Activated CD8-positive, alpha-beta T cell treated with anti-CD3 and anti-CD28 coated beads for 36 hours (primary cell): ENCODE measurements at places on chromosomes 11 and 22. TPM values are rescaled to one million over a fixed set of nuclear protein-coding genes. Genes with fewer than 3 reads are reported as not detected.

Gene MS4A6A
- total RNA-seq, result not detected

Gene CRYBB3
- not detected for total RNA-seq

Gene CHCHD10
- 197 TPM for total RNA-seq

Gene OR10A3
- total RNA-seq, result not detected

Gene SYT12
- not detected for total RNA-seq

Gene SYT8
- not detected for total RNA-seq

Gene NAALADL1
- 6.6 TPM for total RNA-seq

Gene TRIM64
- not detected for total RNA-seq

Gene MS4A6E
- not detected for total RNA-seq

Gene MS4A12
- not detected for total RNA-seq

Gene UPK2
- total RNA-seq, result 2.2 TPM

- DNase-seq, result peak; percentile 74
Observed at GRCh38 chr11:9263840-9264315, 1.3 kb downstream of the DENND5A start.

DNA sequence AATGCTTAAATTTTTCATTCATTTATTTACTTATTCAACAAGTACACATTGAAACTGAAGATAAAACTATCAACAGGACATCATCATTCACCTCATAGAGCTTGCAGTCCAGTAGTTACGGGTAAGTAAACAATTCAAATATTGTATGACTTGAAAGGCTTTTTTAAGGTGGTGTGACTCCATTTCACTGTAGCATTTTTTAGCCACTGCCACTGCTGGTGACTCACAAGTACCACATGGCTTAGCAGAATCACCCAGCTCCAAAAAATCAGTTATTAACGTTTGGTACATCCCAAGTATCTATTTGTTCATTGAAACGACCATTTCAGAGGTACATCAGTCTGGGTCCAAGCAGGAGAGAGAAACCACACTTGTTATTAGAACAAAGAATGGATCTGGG lies 427.9 kb upstream of the DDI1 start:
- no peak for DNase-seq

- DNase-seq, result peak; percentile 20
Observed at GRCh38 chr11:26331911-26332571, at the start of gene ANO3. Gene ANO3, plus strand, starts transcription at chr11:26332130. Its CDS starts 146 bp downstream, at chr11:26332276.

DNA sequence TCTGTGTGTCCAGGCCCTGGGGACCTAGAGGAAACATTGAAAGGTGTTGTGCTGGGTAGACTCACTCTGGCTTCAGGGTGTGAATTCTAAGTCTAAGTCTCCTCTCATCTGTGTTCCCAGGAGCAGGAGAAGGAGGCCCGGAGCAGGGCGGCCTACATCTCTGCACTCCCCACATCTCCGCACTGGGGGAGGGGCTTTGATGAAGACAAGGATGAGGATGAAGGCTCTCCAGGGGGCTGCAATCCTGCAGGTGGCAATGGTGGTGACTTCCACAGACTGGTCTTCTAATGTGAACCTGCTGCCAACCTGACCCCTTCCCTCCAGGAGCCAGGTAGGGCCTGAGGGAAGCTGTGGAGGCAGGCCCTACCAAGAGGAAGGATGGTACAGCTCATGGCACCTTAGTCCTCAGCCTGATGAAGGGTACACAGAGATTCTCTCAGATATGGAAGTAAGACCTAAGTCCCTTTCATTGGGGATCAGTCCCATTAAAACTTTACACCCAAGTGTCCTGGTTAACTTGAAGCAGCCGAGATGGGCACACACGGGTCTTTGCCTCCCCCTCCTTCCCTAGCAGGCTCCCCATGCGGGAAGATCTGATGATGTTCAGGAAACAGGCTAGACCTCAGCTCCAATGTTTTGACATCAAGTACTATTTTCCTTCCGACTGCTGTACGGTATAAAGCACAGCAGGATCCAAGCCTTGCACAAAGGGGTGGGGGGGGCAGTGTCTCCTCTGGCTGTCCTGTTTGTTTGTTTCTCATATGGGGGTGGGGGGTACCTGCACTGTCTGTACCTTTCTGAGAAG lies 25.0 kb downstream of the USP35 start:
- no peak for DNase-seq

GRCh38 chr11:128294671-128295050 lies 292.7 kb downstream of the ETS1 start:
- DNase-seq, result no peak

DNA sequence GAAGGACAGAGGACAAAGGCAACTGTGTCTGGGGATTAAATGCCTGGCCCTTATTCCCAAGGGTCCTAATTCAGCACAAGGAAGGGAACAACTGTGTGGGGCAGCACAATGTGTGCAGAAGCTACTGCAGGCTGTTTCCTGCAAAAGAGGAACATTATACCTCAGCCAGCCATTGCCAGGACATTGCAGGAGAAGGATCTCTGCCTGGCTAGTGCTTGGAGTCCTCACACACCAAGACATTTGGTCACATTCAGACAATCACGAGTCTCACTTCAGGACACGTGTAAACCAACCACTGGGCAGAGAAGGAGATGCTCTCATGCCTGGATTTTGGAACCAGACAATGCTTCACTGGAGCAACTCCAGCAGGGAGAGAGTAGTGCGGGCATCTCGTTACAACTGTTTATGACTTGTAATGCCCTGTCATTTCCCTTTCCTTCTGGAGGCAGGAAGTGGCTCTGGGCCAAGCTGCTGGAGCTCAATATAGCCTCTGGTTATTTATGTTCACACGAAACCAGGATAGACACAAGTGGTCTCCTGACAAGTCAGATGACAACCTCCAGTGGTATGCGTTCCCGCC lies 23.9 kb upstream of the ZC3H12C start:
- no peak for DNase-seq

DNA sequence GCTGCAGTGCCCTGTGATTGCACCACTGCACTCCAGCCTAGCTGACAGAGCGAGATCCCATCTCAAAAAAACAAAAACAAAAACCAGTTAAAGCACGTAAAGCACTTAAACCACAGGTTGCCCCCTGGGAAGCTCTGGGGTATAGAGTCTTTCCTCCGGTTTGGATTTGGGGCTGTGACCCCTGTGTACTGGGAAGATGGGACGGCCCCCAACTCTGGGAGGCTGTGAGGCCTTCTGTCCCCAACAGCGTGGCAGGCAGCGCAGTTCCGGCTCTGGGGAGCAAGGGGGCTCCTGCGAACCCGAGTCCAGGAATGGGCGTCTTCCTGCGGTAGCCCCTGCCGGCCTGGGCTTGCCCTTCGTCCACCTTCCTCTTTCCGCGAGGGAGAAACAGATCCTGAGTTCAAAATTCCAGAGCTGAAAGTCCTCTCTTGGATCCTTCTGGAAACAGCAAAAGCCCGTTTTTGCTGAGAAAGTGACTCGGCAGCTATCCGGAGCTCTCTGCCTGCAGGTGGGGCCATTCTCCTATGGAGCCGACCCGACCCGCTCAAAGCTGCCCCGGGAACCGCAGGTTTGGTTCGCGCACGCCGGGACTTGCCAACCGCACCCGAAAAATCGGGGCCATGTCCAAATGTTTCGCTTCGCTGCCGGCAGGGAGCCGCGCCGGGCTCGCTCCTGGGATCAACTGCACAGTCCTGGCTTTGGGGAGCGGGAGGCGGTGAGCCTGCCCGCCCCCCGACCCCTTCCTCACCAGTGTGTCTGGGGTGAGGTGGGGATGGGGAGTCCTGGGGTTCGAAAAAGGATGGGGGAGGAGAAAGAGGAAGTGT lies 36.3 kb upstream of the POLA2 start:
- peak; percentile 76 for DNase-seq

GRCh38 chr11:117489999-117490679 lies 162.5 kb downstream of the CEP164 start:
- no peak for DNase-seq

- peak; percentile 36 for DNase-seq
Observed at GRCh38 chr22:23180893-23181720, 798 bp downstream of the BCR start.

- no peak for DNase-seq
Observed at GRCh38 chr11:56716379-56716854, 17.5 kb downstream of the OR9G1 start.

- DNase-seq, result no peak
Observed at GRCh38 chr11:85960678-85961077, 105.5 kb downstream of the CCDC83 start.

DNA sequence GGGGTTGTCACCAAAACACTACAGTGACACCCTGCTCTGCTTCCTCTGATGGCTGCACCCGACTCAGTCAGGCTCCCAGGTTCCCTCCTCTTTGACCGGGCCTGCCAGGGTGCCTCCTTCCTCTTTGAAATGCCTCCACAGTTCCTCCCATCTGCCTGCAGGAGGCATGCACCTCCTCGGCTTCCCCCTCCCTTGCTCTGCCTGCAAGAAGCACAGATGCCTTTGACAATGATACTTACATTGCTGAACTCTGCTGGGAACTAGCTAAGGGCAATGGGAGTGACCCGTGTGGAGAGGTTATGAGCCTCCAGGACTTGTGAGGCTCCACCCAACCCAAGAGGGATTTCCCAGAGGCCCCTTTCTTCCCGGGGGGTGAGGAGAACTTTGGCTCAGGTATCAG lies 674.1 kb downstream of the OPCML start:
- no peak for DNase-seq

GRCh38 chr11:134939031-134939430 lies 527.0 kb upstream of the B3GAT1 start:
- no peak for DNase-seq

GRCh38 chr11:34223021-34223813 lies 117.8 kb downstream of the NAT10 start:
- no peak for DNase-seq

GRCh38 chr11:130166457-130166784 lies 6.8 kb downstream of the ST14 start:
- no peak for DNase-seq

- DNase-seq, result no peak
Observed at GRCh38 chr22:36026741-36027140, 1.9 kb downstream of the RBFOX2 start.

- DNase-seq, result no peak
Observed at GRCh38 chr11:124864176-124864891, 898 bp upstream of the ROBO3 start.

DNA sequence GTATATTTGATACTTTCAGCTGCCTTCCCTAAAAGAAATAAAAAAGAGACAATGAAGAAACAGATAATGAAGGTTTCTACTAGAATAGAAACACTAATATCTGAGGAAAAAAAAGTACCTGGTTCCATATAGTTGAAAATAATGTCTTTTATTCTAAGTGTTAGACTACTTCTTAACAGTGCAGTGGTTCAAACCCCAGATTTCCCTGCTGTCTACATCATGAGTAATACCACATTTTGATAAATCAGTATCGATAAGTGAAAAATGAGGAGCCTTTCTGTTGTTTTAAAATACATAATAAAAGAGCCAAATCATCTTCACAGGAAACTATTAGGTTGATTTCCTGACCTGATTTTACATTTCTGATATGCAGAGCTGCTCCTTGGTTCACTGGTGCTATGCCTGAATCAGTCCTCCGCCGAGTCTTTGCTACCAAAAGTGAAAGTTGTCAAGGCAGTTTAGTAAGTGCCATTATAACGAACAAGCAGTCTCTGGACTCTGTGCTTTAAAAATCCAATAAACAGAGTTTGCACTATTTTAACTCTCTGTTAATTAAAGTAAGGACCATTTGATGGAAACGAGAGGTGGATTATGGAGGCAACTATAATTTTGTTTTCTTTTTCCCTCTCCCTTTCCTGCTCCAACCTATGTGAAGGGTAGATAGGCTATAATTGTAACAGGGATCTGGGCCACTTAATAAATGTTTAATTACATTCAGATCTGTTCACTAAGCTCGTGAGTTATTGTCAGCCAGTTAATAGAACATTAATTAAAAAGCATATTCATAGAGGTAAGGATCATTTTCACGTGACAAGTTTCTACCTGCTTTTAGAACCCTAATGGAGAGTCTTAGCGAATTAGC lies 724.5 kb upstream of the RAG2 start:
- DNase-seq, result no peak

DNA sequence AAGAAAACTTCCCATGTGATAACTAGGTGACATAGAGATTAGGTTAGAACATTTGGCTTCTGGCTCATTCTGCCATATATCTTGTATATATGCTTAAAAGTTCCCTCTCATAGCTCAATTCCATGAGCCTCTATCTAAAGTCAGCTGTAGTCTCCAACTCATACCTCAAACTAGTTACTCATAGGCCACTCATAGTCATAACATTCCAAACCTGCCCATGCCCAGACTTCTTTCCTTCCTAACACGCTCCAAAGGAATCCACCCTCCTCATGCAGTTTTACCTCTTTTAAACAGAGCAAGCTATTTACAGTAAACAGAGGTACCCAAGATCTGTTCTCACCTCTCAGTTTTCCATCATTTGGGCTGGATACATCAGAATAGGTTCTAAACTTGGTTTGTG lies 39.4 kb downstream of the GLYATL2 start:
- no peak for DNase-seq

- DNase-seq, result no peak
Observed at GRCh38 chr11:107179829-107180228, 161.6 kb upstream of the GUCY1A2 start.

GRCh38 chr11:68135161-68135560 lies 14.0 kb upstream of the CHKA start:
- DNase-seq, result no peak

DNA sequence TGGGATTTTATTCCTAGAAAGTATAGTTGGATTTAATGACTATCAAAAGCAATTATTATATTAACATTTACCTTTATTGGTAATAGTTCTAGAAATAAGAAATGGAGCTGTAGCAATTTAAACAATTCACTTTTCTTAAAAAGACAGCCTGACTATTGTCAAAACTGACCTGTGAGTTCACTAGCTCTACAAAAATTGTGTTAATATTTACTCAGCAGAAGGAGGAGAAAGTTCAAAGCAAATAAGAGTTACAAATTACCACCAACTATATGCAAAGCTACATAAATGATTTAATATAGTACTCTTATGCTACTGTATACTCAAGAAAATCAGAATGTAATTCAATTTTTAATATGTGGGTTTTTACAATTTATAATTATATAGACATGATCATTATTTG lies 310.0 kb downstream of the DCDC1 start:
- DNase-seq, result no peak

DNA sequence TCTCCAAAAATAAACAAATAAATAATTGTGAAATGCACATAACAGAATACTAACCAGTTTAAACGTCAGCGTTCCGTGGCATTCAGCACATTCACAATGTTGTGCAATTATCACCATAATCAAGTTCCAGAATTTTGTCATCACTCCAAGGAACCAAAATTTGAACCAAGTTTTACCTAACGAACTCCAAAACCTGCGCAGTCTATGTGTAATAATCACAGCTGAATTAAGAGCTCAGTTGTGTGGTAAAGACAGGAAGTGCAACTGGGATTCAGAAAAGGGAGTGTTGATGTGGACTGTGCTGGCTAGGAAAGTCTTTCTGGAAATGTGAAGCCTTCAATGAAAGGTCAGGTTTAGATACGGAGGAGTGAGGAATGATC lies 5.4 kb upstream of the MCAM start:
- no peak for DNase-seq
